NCI-H2107 (cell line): ENCODE measurements at places on chromosomes 2 and 18.

GRCh38 chr2:25632396-25632795, 41.0 kb downstream of the DTNB start:
- no peak for DNase-seq

GRCh38 chr2:227461811-227462461, 10.0 kb upstream of the AGFG1 start:
- no peak for DNase-seq

DNA sequence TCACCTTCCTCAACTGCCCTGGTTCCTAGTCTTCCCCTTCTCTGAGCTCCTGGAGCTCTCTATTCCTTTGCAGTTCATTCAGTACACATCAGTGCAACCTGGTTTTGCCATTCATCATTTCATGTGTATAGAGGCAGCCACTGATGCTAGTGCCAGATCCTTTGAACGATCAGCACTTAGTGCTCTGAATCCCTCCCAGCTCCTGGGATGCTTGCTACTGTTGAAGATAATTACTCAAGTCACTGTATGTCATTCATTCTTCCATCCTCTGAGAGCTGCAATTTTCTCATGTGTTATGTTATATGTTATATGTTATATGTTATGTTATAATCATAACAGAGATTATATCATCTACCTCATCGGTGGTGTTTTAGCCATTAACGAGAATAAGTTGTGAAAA, 98.5 kb upstream of the UXS1 start:
- no peak for DNase-seq

GRCh38 chr2:60446413-60447267, 106.8 kb downstream of the BCL11A start:
- DNase-seq: no peak

- no peak for DNase-seq
Observed at GRCh38 chr2:116819355-116819754, 995.1 kb upstream of the DDX18 start.

- no peak for DNase-seq
Observed at GRCh38 chr2:222447131-222447530, 22.8 kb downstream of the SGPP2 start.
